ENCODE measurements at places on chromosomes 2 and 18.

DNA sequence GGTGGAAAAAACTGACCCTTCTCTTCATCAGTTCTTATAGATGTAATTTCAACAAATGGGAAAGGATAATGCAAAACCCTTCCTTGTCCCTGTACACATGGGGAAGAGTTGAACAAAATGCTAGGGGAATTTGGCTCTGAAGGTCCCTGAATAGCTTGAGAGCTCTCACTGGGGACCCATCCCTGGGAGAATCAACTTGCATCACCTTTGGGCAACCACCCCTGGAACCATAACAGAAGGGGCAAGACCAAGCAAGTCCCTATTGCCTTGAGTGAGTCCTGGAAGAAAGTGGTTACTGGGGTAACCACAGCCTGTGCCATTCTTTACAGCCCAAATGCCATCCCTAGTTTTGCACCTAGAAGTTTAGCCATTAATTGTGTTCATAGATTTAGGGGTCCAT, 52.2 kb upstream of the B3GNT2 start:
- DNase-seq, result no peak

GRCh38 chr2:235848055-235848454, 320.1 kb downstream of the GBX2 start:
- DNase-seq, result no peak

DNA sequence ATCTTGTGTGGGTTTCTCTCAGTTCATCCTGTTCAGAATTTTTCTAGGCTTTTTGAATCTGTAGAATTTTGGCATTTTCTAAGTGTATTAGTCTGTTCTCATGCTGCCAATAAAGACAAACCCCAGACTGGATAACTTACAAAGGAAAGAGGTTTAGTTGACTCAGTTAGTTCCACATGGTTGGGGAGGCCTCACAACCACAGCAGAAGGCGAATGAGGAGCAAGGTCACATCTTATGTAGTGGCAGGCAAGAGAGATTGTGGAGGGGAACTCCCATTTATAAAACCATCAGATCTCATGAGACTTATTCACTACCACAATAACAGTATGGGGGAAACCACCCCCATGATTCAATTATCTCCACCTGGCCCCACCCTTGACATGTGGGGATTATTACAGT, 199.2 kb downstream of the ST6GAL2 start:
- DNase-seq, result no peak

GRCh38 chr2:108184419-108184818, 55.3 kb upstream of the SULT1C3 start:
- DNase-seq, result no peak

DNA sequence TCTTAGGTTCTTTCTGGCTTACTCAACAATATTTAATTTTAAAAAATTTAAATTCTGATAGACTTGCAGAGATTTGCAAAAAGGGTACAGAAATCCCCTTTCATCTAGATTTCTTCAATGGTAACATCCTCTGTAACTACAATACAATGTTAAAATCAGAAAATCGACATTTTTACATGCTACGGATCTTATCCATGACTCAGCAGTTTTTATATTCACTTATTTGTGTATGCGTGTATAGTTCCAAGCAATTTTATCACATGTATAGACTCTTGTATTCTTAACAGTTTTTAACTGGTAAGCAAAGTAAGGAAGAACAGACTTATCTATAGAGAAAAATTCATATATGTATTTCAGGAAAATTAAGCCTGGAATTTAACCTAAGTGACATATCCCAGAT, 256.1 kb upstream of the MEX3C start:
- DNase-seq, result no peak

GRCh38 chr2:216477283-216478035, 21.2 kb upstream of the RPL37A start:
- DNase-seq, result no peak

GRCh38 chr2:86577817-86578456, 14.7 kb upstream of the CHMP3 start:
- no peak for DNase-seq

DNA sequence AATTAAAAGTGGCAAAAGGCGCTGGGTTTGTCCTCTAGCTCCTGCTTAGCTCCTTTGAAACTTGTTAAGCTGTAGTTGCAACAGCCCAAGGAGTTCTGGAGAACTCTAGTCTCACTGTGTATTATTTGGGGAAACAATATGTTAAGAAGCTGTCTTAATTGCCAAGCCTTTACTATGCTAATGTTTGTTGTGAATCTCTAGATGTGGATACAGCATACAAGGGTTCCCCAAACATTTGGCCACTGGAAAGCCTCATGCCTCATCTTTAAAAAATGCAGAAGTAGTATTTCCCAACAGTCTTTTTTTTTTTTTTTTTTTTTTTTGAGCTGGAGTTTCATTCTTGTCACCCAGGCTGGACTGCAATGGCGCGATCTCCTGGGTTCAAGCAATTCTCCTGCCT, 236.7 kb downstream of the PRKCE start:
- DNase-seq, result no peak

DNA sequence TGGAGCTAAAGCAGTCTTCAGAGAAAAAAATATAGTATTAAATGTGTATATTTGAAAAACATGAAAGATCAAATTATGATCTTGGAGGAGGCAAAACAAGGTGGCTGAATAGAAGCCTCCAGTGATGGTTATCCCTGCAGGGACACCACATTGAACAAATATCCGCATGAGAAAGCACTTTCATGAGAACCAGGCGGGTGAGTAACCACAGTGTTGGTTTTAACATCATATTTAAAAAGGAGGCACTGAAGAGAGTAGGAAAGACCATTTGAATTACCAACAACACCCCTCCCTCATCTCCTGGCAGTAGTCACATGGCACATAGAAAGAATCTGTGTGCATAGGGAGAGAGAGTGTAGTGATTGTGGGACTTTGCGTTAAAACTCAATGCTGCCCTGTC, 759.6 kb upstream of the NRXN1 start:
- no peak for DNase-seq

DNA sequence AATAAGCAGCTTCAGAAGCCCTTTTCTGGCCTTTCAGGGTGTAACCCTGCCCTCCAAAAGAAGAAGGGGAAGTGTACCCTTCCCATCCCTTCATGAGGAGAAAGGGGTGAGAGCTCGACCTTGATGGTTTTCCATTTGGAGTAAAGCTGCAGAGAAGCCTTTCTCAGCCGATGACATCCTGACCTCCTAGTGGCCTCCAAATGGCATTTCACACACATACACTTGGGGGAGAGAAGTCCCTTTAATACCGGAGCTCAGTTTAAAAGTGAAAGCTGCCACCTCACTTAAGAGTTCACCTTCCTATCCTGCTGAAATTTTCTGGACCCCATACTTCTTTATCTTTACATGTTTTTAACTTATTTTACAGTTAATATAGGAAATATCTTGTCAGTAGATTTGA, 716.7 kb downstream of the DCDC2C start:
- no peak for DNase-seq

GRCh38 chr2:71130905-71131244, 441 bp downstream of the MPHOSPH10 start:
- no peak for DNase-seq

DNA sequence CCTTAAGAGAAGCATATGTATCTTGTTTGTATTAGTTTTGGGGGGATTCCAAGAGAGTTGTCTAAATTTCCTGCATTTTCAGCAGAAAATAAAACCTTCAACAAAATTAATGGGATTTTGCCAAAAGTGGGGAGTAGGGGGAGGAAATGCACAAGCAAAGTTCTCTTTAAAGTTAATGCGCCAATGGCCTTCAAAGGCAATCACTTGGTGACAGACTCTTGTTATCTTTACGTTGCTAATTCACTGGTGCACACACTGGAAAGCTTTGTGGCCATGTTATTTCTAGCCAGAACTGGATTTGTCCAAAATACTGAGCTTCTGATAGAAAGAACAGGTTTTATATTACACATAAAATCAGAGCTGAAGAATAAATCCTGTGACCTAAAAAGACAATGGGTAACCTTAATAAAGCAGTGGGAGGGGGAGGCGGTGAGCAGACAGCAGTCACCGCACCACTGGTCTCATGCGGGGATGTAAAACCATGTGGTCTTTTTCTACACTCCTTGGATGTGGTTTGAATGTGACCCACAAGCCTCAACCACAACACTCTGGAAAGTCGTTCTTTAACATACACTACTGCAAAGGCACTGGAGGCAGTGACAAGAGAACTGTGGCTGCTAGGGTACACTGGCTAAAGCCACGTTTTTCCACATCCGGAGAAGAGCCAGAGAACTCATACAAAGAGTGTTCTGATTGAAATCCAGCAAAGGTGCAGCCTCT, 176.9 kb upstream of the SMAD7 start:
- no peak for DNase-seq

DNA sequence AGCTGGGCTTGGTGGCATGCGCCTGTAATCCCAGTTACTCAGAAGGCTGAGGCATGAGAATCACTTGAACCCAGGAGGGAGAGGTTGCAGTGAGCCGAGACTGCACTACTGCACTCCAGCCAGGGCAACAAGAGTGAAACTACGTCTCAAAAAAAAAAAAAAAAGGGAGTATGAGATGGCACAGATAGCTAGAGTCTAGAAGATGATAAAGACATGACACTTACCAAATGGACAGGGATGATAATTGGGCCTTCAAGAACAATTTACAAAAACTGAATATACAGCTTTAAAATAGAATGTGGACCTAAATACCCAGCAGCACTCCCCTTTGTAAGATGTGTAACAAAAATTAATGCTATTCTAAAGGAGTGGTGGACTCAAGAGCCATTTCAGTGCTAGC, 2.7 kb downstream of the METTL4 start:
- no peak for DNase-seq

GRCh38 chr18:12851716-12852115, 32.3 kb downstream of the PTPN2 start:
- DNase-seq, result no peak

DNA sequence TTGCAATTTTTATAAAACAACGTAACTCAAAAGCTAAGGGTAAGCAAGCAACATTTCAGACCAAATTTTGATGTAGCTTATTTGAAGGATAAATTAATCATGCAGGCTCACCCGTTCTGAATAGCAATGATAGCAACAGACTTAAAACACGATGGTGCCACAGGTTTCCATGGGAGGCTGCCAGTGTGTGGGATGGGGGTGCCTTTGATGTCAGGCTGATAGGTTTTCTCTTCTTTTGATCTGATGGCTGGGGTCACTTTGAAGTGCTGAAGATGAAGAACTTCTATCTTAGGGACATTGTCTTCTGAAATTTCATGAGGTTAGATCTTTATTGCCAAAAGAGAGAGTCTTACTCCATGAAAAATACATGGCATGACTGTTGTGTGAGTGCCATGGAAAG, 206.8 kb downstream of the LPIN1 start:
- no peak for DNase-seq

GRCh38 chr2:193482557-193482956, 1287.8 kb upstream of the TMEFF2 start:
- DNase-seq, result no peak

GRCh38 chr2:217413193-217413592, 553.3 kb upstream of the TNP1 start:
- no peak for DNase-seq

GRCh38 chr2:202171241-202171825, 67.1 kb downstream of the SUMO1 start:
- DNase-seq, result no peak

DNA sequence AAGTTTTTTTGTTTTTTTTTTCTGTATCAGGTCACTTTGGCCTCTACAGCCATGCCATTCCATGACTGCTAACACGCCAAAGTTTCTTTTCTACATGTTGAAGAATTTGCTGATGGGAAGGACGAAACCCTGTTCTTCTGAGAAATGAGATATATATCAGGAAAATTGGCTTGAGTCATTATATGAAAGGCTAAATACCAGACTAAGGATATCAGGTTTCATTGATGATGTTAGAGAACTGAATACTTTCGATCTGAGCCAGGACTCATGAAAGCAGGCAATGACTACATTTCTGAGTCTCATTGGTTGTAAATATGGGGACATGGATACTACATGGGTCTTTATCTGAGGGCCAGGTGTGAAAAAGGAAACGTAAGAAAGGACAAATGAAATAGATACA, 181.4 kb downstream of the OSR1 start:
- no peak for DNase-seq

GRCh38 chr18:56412951-56413350, 225.4 kb downstream of the TXNL1 start:
- no peak for DNase-seq

DNA sequence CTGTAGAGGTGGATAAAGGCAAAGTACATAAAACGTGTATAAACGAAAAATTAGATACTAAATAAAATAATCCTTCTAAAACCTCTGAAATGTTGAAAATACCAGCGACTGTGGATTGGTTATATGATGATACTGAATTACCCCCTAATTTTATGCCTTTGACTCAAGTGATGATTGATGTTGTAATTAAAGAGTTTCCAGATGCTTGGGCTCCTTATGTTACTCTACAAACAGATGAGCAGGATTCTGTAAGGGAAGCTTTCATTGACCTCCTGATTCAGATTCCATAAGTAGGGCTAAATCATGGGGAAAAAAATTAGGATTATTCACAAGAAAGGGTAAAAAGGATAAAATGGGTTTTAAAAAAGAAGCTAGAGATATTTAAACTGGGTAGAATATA, 418.2 kb upstream of the SLC39A10 start:
- no peak for DNase-seq

DNA sequence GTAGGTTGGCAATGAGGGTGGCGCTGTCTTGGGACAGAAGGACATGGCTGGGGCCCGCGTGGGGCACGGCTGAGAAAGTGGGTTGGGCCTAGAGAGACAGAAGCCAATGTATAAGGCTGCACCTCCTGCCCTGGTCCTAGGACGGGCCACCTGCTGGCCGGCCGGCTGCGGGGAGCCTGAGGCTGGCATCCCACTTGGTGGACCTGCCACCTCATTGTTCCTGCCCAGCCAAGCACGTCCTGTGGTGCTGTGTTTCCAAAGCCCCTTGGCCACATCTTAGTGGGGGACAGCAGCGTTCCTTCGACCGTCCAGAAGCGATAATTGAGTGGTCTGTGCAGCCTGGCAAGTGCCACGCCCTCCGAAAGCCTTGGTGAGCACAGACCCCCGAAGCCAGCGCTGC, 223.9 kb downstream of the LDLRAD4 start:
- no peak for DNase-seq

DNA sequence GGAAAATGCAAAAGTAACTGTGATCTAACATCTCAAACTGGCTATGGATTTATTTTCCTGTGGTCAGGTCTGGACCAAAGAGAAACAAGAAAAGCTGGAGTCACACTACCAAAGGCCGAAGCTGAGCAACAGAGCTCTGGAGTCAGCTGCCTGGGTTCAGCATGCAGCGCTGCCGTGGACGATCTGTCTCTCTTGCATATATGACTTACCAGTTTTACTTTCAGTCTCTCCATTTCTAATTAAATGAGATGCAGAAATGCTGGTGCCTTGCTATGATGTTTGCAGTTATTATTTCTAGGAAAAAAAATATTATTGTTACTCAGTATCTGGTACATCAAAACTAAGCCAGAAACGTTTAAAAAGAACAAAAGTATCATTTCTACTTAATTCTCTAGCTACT, 813.2 kb downstream of the RNF144A start:
- no peak for DNase-seq

GRCh38 chr2:224520064-224520463, 65.1 kb downstream of the CUL3 start:
- DNase-seq, result no peak

Measured in stimulated activated CD8-positive, alpha-beta memory T cell treated with anti-CD3 and anti-CD28 coated beads, Interleukin-12 subunit alpha, Interleukin-12 subunit beta, amount 100 ng/mL, for 1 hour (primary cell).